Kidney epithelial cell (primary cell): ENCODE measurements at places on chromosomes 4 and X.

GRCh38 chrX:13472975-13473374, 96.4 kb upstream of the EGFL6 start:
- DNase-seq: no peak

DNA sequence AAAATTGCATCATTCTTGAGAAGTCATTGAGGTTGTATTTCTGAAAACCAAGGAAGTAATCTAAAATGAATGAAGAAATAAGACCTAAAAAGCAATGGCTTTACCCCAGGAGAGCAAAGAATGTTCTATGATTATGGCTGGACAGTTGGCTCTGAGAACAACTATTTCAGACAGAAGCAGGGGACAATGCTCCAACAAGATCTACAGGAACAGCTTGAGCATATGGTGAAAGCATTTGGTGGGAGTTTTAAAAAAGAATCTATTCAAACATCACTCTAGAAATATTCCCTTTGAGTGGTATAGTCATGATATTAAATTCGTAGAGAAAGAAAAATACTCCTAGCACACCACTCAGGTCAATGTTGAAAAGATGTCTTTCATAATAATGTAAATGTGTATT, 26.7 kb downstream of the DYNLT3 start:
- no peak for DNase-seq

GRCh38 chr4:97106161-97106560, 1037.1 kb downstream of the STPG2 start:
- no peak for DNase-seq

DNA sequence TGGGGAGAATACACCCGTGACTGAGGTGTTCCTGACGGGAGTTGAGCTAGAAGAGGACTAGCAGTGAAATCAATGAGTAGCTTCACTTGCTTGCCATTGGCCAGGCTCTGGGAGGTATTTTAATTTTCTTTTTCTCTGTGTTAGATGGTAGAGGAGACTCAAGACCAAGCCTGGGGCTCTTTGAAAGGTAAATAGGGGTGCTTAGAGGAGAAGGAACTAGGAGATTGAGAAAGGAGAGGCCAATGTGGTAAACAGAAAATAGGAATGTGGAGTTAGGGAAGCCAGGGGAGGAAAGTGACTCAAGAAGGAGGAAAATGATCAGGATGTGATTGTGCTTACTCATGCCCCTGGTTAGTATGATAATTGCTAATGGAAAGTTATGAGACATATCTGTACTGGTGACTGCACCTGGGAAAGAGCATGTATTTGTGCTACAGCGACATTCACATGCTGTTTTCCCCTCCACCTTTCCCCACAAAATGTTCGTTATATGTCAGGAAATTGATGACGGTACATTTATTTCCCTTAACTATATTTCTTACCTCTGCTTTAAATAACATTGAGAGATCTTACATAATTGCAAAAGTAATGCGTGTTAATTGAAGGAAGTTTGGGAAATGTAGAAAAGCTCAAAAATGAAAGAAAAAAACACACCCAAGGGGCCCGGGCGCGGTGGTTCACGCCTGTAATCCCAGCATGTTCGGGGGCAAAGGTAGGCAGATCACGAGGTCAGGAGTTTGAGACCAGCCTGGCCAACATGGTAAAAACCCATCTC, 16.9 kb upstream of the LRBA start:
- no peak for DNase-seq

- no peak for DNase-seq
Observed at GRCh38 chr4:153497091-153497531, 31.0 kb downstream of the TMEM131L start.

DNA sequence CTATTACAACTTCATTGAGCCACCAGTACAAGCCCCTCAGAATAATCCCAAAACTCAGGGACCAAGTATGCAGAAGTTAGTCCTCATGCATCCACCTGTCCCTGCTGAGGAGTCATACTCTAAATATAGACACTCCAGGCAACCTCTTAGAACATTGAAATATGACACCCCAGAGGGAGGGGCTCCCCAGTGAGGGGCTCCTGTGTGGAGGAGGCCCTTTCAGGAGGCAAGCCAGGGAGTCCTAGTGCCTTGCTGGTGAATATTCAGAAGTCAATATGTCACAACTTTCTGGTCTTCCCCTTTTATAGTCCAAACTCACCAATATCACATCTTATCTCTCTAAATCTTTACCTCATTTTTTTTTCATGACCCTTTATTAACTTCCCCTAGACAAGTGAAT, 1.6 kb upstream of the ARMCX6 start:
- DNase-seq: no peak
